ENCODE measurements at places on chromosomes 11 and 22.

DNA sequence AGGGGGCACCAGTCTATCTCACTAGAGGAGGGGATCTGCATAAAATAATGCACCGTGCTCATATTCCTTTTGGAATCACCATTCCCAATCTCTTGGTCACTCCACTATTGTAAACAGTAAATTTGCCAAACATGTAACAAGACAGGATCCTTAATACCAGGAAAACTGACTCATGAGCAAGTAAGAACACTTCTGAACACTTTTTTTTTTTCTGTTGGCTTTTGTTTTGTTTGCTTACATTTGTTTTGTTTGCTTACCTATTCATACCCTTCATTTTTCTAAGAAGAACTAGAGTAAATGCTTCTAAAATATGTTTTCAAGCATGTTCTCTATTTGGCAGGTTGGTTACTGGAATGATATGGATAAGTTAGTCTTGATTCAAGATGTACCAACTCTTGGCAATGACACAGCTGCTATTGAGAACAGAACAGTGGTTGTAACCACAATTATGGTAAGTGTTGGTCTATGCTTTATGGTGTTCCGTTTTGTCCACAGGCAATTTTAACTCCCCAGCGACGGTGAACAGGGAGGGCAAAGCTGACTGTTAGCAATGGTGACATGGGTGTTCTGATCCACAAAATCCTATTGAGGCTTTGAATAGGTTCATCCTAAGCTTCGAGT, 111.8 kb downstream of the MSANTD4 start:
- no peak for DNase-seq

DNA sequence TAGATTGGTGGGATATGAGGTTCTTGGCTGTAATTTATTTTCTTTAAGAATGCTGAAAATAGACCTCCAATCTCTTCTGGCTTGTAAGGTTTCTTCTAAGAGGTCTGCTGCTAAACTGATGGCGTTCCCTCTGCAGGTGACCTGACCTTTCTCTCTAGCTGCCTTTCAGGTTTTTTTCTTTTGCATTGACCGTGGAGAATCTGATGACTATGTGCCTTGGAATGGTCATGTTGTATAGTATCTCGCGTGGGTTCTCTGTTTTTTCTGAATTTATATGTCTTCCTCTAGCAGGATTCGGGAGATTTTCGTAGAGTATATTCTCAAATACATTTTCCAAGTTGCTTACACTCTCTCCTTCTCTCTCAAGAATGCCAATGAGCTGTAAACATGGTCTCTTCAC, 122.2 kb downstream of the DDX10 start:
- DNase-seq, result no peak

- no peak for DNase-seq
These were observed 8.0 kb upstream of the POU2F3 start for GRCh38 chr11:120231963-120232362.

- DNase-seq, result no peak
These were observed 51.8 kb downstream of the ALX4 start for GRCh38 chr11:44258190-44258489.

DNA sequence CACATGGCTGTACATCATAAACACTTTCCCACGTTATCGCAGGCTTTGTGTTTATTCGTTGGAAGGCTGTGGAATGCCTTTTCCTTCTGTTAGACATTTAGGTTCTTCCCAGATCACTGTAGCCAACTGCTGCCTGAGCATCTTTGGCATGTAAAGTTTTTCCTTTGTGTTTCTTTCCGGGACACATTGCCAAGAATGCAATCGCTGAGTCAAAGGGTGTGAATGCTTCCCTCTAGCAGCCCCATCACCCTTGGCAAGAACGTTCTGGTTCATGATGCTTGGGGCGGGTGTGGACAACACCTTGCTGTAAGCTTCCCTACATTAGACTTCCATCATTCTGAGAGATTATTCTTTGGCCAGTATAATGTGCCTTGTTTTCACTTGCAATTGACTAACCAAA, 136.2 kb downstream of the OSBP2 start:
- DNase-seq, result peak; percentile 72

DNA sequence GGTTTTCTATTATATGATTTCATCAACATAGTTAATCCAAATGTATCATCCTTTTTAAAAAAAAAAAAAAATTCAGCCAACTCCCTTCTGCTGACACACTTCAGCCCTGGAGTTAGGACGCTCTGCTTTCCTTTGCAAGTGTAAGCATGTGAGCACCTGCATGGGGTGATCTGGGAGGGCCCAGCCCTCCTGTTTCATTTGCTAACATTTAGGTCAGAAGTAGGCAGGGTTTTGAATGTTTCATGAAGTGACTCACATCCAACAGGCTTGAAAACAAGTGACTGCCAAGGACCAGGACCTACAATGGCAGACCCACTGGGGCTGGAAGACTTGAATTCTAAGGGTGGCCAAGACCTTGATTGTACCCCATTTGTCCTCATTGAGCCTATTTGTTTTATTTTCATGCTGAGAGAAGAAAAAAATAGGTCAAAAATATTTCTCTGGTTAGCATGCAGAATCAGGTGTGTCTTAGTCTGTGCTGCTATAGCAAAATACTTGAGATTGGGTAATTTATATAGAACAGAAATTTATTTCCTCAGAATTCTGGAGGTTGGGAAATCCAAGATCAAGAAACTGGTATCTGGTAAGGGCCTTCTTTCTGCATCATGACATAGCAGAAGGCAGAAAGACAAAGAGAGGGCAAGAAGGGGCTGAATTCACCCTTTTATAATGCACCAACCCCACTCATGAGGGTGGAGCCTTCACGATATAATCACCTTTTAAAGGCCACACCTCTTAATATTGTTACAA, 137.6 kb downstream of the CD44 start:
- DNase-seq, result no peak

- no peak for DNase-seq
These were observed 9.8 kb downstream of the UCP2 start for GRCh38 chr11:73972620-73973449.

GRCh38 chr11:19117760-19118097, 761 bp downstream of the ZDHHC13 start:
- DNase-seq, result no peak

DNA sequence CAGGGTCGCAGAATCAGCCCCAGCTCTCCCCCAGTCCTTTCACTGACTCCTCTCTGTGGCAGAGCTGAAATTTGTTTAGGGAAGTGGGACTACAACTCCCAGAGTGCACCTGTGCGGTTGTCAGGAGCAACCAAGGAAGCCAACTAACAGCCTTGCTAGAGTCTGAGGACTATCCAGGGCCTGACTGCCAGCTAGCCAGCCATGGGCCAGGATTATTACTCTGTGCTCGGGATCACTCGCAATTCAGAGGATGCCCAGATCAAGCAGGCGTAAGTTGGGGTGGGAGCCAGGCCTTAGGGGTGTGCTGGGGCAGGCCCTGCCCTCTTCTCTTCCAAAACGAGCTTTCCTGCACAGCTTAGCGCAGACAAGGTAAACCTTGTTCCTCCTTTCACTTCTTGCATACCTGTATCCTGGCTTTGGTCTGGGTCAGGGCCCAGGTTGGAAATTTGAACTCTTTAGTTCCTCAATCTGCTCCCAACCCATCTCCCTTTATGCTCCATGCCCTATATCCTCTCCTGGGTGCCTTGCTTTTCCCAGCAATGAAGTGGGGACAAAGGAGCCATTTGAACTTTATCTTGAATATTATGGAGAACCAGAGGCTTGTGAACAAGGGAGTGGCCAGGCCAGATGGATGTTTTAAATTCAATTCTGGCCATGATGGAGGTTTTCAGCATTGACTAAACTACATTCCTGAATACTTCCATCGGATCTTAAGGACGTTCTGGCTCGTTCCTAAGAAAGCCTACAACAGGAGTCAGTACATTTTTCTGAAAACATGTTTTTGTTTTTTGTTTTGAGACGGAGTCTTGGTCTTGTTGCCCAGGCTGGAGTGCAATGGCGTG, at the start of gene DNAJB13:
Gene DNAJB13 (plus strand): TSS at position 158 of the 842 bp plus-strand sequence. CDS start 44 bp downstream, at position 202.
- DNase-seq, result peak; percentile 78

DNA sequence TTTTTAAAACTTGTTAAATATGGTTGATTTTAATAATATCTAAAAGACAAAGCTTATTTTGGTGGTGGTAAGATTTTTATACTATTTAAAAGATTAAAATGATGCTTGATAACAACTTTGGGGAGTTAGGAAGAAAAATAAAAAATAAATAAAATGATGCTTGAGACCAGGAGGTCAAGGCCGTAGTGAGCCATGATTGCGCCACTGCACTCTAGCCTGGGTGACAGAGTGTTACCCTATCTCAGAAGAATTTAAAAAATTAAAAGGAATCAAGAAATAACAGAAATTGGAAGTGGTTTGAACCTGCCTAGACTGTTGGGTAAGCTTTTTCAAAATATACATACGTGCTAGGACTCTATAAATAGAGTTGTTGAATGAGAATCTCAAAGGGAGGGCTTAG, 12.1 kb upstream of the DNAJB7 start:
- DNase-seq, result no peak

DNA sequence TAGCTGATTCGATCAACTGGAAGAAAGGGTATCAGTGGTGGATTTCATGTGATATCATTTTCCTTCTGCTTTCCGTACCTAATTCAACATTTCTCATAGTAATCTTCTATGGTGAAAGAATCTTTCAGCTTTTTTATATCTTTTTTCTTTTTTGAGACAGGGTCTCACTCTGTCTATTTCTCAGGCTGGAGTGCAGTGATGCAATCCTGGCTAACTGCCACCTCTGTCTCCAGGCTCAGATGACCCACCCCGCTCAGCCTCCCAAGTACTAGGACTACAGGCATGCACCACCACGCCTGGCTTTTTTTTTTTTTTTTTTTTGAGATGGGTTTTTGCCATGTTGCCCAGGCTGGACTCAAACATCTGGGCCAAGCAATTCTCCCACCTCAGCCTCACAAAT, 18.6 kb upstream of the CHORDC1 start:
- DNase-seq, result no peak

- DNase-seq, result no peak
These were observed 690.4 kb downstream of the BRD1 start for GRCh38 chr22:49137206-49137840.

DNA sequence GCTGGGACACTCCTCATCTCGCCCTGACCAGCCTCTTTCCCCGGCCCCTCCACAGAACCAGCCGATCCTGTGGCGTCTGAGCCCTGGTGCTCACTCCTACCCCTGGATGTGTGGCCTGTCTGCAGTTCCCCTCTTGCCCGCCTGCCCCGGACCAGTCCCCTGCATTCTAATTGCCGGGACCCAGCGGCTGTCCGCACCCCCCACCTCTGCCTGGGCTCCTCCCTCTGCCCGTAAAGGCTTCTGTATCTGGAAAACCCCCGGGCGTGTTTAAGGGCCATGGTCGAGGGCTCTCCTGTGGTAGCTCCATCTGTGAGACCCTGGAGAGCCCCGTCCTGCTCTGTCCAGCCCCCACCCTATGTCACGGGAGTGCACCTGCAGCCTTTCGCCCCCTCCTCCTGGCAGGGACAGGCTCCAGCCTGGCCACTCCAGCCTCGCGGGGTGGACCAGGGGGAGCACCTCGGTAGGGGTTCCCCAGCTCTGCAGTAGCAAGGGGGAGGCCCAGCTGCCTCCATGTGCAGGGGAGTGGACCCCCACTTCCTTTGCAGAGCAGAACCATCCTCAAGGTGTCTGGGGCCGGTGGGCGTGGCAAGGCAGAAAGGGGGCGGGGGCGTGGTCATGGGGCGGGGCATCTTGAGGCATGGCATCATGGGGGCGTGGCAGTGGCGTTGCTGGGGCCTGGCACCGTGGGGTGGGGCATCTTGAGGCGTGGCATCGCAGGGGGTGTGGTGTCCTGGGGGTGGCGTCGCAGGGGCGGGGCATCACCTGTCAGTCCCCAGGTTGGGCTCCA, 430.4 kb downstream of the TBC1D22A start:
- no peak for DNase-seq

DNA sequence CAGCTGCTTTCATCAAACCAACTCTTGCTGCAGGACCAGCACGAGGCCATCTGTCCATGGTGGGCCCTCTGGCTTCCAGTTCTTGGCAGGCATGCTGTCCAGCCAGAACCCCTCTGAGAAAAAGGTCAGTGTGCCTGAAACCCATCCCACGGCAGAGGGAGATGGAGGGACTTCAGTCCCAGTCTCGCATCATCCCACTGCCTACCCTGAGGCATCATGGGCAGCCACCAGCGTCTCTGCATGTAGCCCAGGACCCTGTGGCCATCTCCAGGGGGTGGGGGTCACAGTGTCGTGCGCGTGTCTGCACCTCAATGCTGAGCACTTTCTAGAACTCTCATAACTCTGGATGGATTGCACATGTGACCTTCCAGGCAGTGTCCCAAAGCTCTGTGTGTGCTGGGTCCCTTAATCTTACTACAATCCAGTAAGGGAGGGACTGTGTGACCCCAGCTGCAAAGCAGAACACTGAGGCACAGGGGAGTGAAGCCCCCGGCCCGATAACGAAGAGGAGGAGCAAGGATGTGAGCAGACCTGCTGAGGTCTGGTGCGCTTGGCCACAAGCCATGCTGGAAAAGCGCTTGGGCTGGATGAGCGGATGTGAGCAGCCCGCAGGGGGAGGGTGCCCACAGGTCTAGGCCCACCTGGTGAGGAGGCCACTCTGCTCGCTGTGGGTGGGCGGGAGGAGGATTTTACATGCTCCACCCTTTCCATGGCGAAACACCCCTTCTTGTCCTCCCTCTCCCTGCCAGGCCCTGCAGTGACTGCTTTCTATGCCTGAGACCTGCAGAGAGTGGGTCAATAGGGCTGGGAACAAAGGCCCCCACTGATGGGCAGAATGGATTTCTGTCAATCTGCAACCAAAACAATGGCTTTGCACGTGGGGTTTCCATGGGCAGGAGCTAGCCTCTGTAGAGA, 1401.0 kb downstream of the BRD1 start:
- DNase-seq, result no peak

GRCh38 chr22:45413368-45414211, at the start of the genes RIBC2 and SMC1B:
Gene RIBC2, plus strand, starts transcription at chr22:45413693. Its CDS starts 194 bp downstream, at chr22:45413887.
Gene SMC1B, minus strand, starts transcription at chr22:45413599. Its CDS starts 32 bp downstream, at chr22:45413567.
- DNase-seq, result peak; percentile 80

GRCh38 chr22:38850941-38851849, 7.4 kb upstream of the NPTXR start:
- peak; percentile 32 for DNase-seq

DNA sequence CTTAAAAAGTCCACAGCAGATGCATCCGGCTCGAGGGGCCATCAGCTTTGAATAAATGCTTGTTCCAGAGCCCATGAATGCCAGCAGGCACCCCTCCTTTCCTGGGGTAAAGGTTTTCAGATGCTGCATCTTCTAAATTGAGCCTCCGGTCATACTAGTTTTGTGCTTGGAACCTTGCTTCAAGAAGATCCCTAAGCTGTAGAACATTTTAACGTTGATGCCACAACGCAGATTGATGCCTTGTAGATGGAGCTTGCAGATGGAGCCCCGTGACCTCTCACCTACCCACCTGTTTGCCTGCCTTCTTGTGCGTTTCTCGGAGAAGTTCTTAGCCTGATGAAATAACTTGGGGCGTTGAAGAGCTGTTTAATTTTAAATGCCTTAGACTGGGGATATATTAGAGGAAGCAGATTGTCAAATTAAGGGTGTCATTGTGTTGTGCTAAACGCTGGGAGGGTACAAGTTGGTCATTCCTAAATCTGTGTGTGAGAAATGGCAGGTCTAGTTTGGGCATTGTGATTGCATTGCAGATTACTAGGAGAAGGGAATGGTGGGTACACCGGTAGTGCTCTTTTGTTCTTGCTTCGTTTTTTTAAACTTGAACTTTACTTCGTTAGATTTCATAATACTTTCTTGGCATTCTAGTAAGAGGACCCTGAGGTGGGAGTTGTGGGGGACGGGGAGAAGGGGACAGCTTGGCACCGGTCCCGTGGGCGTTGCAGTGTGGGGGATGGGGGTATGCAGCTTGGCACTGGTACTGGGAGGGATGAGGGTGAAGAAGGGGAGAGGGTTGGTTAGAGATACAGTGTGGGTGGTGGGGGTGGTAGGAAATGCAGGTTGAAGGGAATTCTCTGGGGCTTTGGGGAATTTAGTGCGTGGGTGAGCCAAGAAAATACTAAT, 1.9 kb downstream of the NEAT1 start:
- DNase-seq, result peak; percentile 43

- DNase-seq, result no peak
These were observed 2.5 kb downstream of the RAC2 start for GRCh38 chr22:37241351-37242142.

Data from hepatic stellate cell (primary cell).